ENCODE measurements at places on chromosomes 13 and 19. TPM values are rescaled to one million over a fixed set of nuclear protein-coding genes. Genes with fewer than 3 reads are reported as not detected.

Gene ISYNA1
- 108 TPM for total RNA-seq

Gene CLDND2
- 1.9 TPM for total RNA-seq

Gene GJB2
- total RNA-seq, result 2.5 TPM

Gene LRRC4B
- 2.5 TPM for total RNA-seq

Gene SCEL
- total RNA-seq, result not detected

Gene MUC16
- total RNA-seq, result 4.0 TPM

Gene CCDC122
- total RNA-seq, result 15.1 TPM

Gene KLK14
- total RNA-seq, result not detected

Gene GRIN3B
- 7.4 TPM for total RNA-seq

Gene ZNF665
- 8.5 TPM for total RNA-seq

Gene ZNF155
- total RNA-seq, result 3.7 TPM

Gene ELAVL1
- total RNA-seq, result 65.6 TPM

Gene TOMM40
- total RNA-seq, result 23.5 TPM

Gene NLRP7
- not detected for total RNA-seq

Gene DNAJC15
- 4.0 TPM for total RNA-seq

Gene XAB2
- 39.5 TPM for total RNA-seq

Gene VSTM1
- not detected for total RNA-seq

Gene CTXN1
- 6.1 TPM for total RNA-seq

Gene YIPF2
- 40.5 TPM for total RNA-seq

Gene ODAD3
- total RNA-seq, result 0.18 TPM

Gene KIR2DL4
- not detected for total RNA-seq

Data from ovary (tissue), 10 donors.